ENCODE measurements at places on chromosomes 3 and 15. TPM values are rescaled to one million over a fixed set of nuclear protein-coding genes. Genes with fewer than 3 reads are reported as not detected.
A peak's percentile ranks its signal among the peaks of the same experiment; 100 is the strongest.

- DNase-seq = no peak
Observed at GRCh38 chr3:185924375-185924774, 13.4 kb downstream of the TRA2B start.

- no peak for DNase-seq
Observed at GRCh38 chr3:107660306-107660976, 137.7 kb downstream of the BBX start.

GRCh38 chr3:59654123-59654479 lies 604.3 kb upstream of the CFAP20DC start:
- no peak for DNase-seq

The ASB14 gene
- total RNA-seq = not detected

- no peak for DNase-seq
Observed at GRCh38 chr3:5304789-5305683, 117.5 kb downstream of the EDEM1 start.

The ACAD11 gene
- total RNA-seq = 17.1 TPM

DNA sequence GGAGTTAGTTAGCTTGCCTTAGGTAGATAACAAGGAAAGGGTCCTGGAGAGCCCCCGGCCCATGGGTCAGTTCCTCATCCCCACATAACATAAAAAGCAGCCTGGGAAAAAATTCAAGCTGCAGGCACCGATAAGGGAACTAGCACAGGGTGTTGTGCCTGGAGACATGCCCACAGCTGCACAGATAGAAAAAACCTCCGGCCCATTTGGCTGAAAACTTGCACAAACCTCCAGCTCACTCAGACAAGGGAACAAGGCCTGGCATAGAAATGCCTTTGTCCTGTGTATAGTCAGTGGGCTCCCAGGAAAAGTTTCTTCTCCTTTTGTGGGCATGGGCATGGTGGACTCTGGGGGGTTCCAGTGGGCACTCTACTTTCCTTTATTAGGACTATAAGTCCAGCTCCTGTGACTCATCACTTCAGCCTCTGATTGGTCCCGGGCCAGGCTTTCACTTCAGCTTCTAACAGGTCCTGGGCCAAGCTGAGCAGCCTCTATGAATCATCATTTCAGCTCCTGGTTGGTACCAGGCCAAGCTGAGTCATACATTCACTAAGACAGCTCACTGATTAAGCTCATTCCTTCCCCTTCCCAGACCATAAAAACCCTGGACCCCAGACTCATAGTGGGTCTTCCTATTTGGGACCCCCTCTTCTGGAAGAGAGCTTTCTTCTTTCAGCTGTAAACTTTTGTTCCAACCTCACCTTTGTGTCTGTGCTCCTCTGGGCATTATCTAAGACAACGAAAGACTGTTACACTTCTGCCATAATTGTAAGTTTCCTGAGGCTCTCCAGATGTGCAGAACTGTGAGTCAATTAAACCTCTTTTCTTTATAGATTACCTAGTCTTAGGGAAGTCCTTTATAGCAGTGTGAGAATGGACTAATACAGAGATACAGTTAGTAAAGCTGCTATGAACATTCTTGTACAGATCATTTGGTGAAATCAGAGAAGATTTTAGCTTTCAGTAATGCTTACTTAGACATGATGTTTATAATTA lies 348.0 kb upstream of the DPPA4 start:
- DNase-seq = peak; percentile 92

The TGM5 gene
- total RNA-seq = 0.56 TPM

The AAGAB gene
- 27.9 TPM for total RNA-seq

GRCh38 chr3:183285318-183285717 lies 32.3 kb downstream of the B3GNT5 start:
- no peak for DNase-seq

The IGDCC3 gene
- not detected for total RNA-seq

DNA sequence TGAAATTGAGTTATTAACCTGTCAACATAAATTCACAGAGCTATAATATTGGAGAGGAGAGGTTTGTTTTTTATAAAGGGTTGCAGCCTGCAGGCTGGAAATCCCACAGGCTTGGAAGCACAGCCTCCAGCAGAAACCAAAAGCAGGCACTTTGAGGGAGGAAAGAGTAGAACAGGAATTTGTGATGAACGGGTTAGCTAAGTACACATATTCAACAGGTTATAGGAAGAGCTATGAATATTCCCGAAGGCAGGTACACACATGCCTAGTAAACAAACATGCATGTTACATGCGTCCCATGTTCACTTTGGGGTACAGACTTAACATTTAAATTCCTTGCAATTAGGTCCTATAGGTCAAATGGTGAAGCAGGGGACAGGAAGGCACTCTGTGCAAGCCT lies 25.9 kb upstream of the LIPC start:
- no peak for DNase-seq

The CCR8 gene
- not detected for total RNA-seq

DNA sequence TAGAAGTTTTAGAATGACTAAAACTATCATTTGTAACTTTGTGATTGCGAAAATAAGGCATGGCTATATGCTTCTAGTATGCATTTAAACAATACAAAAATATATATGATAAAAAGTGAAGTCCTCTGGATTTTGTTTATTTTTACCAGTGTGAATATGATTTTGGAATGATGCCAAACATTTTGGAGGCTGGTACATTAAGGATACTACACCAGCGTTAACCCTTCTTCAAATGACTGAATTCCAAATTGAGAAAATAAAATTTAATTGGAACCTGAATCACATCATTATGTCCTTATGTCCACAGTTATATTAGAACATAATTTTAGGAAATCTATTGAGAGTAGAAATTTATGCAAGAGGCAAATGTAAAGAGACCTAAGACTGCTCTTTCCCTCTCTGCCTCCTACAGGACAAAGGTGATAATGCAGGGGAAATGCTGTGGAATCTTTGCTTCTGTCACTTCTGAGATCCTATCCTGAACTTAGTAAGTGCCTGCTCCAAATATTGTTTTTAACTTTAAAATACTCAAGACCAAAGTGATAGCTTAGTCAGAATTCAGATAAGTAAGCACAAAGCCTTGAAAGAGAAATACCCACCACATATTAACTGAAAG lies 121.1 kb upstream of the NANOGP8 start:
- DNase-seq = no peak

The RBSN gene
- total RNA-seq = 28.8 TPM

The WDR72 gene
- total RNA-seq = not detected

GRCh38 chr3:46024131-46024530 lies 3.2 kb downstream of the XCR1 start:
- DNase-seq = no peak

The GOLGA8S gene
- 0.60 TPM for total RNA-seq

The AGBL1 gene
- total RNA-seq = not detected

The HGD gene
- total RNA-seq = 0.83 TPM

GRCh38 chr3:181896605-181897004 lies 184.9 kb downstream of the SOX2 start:
- DNase-seq = no peak
